ENCODE measurements at places on chromosomes 12 and 14.

GRCh38 chr14:34536951-34537676 lies 2.4 kb downstream of the EAPP start:
- no peak for DNase-seq

GRCh38 chr12:80937391-80938238 lies at the start of gene LIN7A:
LIN7A (minus strand) TSS chr12:80937934; CDS start chr12:80937722, 212 bp downstream.
- no peak for DNase-seq

DNA sequence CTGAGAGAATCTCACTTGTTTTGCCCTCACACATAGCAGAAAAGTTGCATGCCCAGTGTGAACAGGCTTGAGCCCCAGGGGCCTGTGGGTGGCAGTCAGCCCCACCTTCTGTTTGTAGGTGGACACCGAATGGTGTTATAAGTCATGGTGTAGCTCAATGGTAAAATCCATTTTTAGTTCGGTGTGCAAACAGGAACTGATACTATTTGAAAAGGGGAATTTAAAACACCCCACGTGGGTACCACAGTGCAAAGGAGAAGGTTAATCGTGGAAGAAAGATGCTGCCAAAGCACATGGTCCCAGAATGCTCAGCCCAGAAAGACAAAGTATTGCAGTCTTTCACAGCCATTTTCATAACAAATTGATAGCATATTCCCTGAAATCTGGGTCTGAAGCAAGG lies 71.8 kb upstream of the GZMB start:
- DNase-seq, result no peak

GRCh38 chr14:104011824-104012517 lies 69.6 kb upstream of the RD3L start:
- DNase-seq, result no peak

- DNase-seq, result no peak
Measured at GRCh38 chr12:129675496-129675895, 228.3 kb downstream of the TMEM132D start.

DNA sequence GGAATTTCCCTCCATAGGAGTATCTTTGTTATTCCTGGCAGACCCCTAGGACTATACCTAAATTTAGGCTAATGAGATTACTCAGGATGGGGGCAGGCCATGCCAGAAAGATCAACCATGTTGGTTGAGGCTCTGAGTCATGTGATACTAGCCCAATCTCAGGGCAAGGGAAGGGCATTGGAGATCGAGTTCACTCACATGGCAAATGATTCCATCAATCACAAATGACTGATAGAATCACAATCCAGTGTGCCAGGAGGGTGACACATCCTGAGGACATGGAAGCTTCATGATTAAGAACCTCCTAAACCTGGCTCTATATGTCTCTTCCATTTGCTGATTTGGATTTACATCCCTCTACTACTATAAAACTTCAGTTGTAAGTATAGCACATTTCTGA lies 182.3 kb downstream of the NTF3 start:
- DNase-seq, result no peak

DNA sequence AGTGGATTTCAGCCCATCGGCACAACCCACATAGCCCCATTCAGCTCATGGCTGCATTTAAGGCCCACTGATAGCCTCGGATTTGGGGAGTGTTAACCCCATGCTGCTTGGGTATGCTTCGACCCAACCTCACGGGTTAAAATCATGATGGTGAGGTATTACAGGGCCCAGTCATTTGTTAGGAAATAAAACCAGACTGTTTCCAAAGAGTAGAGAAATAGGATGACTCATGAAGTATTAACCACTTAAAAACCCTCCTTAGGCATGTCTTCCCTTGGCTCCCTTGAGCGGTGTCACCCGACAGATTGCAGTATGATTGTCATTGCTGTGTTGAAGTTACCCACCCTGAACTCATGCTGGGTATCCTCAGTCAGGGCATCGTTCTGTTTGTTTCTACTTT lies 289.1 kb downstream of the CACNA1C start:
- no peak for DNase-seq

DNA sequence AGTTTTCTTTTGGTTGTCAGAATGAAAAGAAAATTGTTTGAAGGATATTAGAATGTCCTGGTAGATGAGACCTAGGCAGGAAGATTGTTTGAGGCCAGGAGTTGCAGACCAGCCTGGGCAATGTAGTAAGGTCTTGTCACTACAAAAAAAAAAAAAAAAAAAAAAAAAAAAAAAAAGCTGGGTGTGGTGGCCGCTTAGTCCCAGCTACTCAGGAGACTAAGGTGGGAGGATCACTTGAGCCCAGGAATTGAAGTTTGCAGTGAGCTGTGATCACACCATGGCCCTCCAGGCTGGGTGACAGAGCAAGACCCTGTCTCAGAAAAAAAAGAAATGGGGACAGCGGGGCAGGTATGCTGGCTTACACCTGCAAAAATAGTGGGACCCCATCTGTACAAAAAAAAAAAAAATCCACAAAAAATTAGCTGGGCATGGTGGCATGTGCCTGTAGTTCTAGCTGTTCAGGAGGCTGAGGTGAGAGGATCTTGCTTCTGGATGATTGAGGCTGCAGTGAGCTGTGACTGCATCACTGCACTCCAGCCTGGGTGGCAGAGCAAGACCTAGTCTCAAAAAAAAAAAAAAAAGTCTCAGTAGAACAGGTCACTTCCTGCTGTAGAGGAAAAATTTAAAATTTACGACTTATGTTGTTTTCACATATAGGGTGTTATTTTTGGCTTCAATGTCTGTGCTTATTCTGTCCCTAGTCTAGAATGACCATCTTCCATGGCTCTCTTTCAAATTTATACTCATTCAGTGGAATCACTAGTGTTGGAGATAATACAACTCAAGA lies 70.7 kb downstream of the PPHLN1 start:
- no peak for DNase-seq

GRCh38 chr14:98582276-98582675 lies 689.7 kb downstream of the BCL11B start:
- DNase-seq, result no peak

DNA sequence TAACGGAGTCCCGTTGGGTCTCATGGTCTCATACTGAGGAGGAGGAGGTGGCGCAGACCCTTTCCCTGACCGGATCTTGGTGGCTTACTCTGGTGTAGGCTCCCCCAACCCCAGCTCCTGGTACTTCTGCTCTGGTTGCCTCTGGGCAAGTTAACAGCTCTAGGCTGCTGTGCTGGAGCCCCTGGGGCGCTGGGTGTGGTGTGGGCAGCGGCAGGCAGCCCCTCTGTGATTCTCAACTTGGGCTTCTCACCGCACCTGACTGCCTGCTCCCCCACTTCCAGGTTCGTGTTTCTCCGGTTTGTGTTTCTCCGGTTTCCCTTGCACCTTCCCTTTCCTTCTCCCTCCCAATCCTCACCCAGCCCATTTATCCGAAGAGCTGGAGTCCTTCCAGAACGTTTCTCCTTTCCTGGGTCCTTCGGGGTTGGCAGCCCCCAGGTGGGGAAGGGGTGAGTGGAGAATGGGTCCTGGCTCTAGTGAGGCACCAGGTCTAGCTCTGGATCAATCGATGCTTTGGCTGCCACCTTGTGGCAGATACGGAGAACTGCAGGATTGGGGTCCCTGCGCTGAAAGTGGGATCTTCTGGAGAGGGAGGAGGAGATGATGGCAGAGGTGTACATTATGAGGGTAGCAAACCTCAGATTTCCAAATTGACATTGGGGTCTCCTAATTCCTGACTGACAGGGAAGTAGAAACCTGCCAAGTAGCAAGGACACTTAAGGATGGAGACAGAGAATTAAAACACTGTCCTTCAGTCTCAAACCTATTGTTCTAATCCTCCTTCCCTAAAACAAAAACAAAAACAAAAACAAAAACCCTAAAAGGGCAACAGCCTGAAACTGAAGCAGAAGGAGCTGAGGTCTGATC lies 8.3 kb downstream of the CISTR start:
- peak; percentile 48 for DNase-seq

DNA sequence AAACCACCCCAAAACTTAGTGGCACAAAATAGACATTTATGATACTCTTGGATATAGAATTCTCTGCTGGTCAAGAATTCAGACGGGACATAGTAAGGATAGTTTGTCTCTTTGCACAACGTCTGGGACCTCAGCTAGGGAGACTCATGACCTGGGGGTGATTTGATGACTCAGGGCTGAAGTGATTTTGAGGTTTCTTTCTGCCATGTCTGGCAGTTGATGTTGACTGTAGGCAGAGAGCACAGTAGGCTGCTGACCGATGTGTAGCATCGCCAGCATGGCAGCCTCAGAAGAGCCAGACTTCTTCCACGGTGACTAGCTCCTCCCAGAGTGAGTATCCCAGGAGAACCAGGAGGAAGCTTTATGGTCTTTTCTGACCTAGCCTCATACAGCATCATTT lies 88.9 kb upstream of the FRMD6 start:
- no peak for DNase-seq

DNA sequence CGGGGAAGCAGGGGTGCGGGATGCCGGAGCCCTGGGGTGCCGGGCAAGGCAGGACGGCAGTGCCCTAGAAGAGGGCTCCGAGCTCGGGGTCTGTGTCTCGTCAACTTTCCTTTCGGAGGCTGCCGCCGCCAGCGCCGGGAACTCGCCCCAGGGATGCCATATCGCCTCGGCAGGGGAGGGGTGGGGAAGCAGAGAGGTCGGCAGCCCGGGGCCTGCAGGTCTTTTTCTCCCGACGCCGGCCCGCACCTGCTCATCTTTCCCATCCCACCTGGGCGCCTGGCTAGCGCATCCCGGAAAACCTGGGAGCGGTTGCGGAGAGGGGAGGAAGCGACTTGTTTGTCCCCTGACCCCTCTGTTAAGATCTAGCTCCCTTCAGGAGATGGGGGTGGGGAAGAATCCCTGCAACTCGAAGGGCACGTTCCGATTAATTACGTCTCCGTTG lies 547 bp downstream of the CNTN1 start:
- DNase-seq, result no peak

- DNase-seq, result no peak
Measured at GRCh38 chr14:42353315-42353714, 746.6 kb downstream of the LRFN5 start.

DNA sequence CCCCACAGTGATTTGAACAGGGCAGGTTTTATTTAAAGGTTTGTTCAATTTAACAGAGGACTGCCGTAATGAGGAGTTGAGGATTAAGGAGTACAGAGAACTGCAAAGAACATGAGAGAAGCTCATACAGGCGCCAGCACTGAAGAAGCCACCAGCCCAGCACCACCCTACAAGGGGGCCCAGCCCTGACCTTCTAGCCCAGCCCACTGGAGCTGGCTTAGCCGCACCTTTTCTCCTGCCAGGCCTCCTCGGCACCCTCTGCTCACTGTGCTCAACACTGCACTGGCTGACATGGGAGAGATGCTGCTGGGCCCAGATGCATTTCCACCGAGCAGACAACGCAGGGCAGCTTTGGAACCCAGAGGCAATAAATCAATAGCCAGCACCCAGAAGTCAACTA lies 36.5 kb upstream of the SFSWAP start:
- no peak for DNase-seq

- DNase-seq, result no peak
Measured at GRCh38 chr14:101665478-101666078, 95.9 kb upstream of the PPP2R5C start.

- DNase-seq, result peak; percentile 16
Measured at GRCh38 chr12:103680591-103681141, 93.6 kb downstream of the STAB2 start.

DNA sequence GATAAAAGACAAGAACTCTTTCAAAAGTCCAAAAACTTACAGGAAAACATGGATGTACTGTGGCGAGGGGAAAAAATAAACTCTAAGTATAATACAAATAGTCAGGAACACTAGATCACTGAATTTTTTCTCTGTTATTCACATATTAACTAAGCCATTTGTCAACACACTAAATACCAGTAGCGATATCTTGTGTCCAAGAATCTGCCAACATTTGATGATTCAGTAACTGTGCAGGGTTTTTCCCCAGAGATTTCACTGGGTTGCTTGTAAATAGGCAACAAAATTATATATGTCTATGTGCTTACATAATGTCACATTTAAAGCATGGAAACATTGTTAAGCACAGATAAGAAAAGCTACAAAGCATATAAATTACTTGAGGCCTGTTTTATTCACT lies 205.9 kb downstream of the KIF21A start:
- DNase-seq, result no peak

GRCh38 chr12:87469295-87469694 lies 559.9 kb downstream of the C12orf50 start:
- DNase-seq, result no peak

GRCh38 chr12:13164921-13165616 lies 31.5 kb upstream of the EMP1 start:
- no peak for DNase-seq

DNA sequence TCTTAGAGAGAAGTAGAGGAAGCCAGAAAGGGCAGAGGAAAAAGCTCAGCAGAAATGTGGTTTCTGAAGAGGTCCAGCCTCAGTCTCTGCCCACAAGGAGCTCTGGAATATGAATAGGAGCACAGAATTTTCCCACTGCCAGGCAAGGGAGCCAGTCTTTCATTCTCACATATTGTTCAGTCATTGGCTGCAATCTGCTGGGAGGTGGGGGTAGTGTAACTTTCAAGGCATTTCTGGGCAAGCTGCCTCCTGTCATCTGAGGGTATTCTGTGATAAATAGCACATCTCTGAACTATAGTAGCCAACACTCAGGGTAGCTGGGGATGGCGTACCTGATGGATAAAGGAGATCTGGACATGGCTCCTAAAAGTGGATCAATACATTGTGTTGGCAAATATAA lies 127.2 kb downstream of the LRRK2 start:
- DNase-seq, result no peak

DNA sequence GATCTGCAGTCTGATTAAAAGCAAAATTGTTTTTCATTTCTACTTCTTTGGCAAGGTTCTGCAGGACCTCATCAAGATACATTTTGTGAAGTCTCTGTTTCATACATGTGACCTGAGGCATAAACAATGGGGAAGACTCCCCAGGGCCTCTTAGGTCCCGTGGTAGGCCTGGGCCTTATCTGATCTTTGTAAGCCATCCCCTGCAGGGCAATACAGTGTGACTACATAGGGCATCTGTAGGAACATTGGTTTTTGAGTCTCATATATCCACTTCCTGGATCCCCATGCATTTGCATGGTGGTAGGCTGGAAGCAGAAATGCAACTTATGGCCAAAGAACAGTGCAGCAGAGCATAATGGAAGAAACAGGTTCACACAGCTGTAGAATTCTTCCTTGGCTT lies 6.0 kb downstream of the FAR2 start:
- DNase-seq, result peak; percentile 48

GRCh38 chr12:56898938-56899337 lies 35.3 kb downstream of the SDR9C7 start:
- DNase-seq, result peak; percentile 85

GRCh38 chr12:79883216-79883615 lies 51.7 kb downstream of the PPP1R12A start:
- DNase-seq, result no peak

Measured in erythroblast (primary cell).